ENCODE measurements at places on chromosomes 7 and 10.

GRCh38 chr7:55570218-55570873, 2.0 kb downstream of the VOPP1 start:
- DNase-seq = no peak

DNA sequence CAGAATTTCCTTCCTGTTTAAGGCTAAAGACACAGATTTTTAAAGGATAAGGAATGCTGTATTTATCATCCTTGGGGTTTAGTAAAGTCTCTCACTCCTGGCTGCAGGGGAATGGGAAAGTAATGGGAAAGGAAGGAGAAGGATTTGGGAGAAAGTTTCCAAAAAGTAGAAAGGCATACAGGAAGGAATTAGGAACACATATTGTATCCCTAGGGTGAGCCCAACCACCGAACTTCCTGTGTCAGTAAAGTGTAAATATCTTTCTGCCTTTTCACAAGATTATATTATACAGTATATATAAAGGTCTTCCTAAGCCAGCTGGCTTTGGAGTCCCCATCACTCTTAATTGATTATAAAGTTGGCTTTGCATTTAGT, 12.0 kb upstream of the UBE2D1 start:
- no peak for DNase-seq

GRCh38 chr10:30238836-30239235, 110.2 kb downstream of the MTPAP start:
- DNase-seq = no peak

DNA sequence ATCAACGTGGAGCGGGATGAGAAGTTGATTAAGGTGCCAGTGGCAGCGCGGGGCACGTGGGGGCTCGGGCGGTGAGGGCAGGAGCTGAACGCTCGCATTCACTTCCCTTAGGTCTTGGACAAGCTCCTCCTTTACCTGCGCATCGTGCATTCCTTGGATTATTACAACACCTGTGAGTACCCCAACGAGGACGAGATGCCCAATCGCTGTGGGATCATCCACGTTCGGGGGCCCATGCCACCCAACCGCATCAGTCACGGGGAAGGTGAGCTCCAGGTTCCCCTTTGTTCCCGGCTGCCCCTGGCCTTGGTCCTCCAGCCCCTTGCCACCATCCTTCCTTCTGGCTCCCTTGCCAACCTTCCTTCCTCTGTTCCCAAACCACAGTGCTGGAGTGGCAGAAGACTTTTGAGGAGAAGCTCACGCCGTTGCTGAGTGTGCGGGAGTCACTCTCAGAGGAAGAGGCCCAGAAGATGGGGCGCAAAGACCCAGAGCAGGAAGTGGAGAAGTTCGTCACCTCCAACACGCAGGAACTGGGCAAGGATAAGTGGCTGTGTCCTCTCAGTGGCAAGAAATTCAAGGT, 2.5 kb downstream of the UFSP1 start:
- DNase-seq = no peak

GRCh38 chr7:142500366-142500765, 242.5 kb upstream of the PRSS58 start:
- DNase-seq = no peak

- no peak for DNase-seq
Measured at GRCh38 chr10:121051696-121052279, 200.6 kb downstream of the WDR11 start.

- DNase-seq = no peak
Measured at GRCh38 chr7:148447221-148447849, 143.2 kb upstream of the C7orf33 start.

GRCh38 chr7:113548137-113548536, 370.7 kb downstream of the PPP1R3A start:
- DNase-seq = no peak

DNA sequence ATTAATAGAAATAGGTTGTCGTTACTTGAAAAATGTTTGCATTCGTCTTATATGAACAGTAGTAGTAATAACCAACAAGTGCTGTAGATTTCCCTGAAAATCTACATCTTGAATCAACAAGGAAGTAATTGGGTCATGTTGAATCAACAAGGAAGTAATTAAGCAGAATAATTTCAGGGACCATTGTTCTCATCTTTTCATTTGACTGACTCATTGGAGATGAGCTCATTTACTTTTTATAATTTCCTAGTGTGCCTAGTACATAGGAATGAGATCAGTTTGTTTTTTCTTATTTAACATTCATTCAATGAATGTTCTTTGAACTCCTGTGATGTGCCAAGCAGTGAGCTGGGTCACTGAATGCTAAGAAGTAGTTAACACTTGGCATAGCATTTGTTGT, 8.2 kb downstream of the CLDN12 start:
- no peak for DNase-seq

- no peak for DNase-seq
Measured at GRCh38 chr7:134676743-134677142, 30.1 kb downstream of the BPGM start.

DNA sequence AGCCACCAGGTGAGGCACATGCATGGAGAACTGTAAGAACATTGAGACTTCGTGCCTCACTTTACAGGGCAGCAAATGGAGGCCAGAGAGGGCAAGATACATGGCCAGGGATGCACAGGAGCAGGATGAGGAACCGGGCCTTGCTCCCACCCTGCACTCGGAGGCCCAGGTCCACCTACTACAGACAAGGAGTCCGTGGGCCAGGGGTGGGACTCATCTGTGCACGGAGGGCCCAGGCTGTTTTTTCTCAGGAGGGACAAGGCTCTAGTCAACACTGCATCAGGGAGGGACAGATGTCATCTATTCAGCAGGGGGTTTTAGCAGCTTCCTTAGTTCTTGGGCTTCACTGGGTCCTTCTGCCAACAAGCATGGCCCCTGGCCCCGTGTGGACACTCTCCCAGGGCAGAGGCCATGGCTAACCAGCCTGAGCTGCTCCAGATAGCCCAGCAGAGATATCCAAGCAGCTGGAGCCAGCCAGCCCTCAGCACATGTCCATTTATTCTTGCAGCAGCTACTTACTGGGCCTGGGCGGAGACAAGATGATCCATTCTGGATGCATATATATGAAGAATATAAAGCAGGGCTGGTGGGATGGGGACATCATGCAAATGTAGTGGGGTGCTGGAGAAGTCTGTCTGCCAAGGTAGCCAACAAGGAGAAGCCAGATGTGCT, 134.5 kb upstream of the RET start:
- peak; percentile 2 for DNase-seq

DNA sequence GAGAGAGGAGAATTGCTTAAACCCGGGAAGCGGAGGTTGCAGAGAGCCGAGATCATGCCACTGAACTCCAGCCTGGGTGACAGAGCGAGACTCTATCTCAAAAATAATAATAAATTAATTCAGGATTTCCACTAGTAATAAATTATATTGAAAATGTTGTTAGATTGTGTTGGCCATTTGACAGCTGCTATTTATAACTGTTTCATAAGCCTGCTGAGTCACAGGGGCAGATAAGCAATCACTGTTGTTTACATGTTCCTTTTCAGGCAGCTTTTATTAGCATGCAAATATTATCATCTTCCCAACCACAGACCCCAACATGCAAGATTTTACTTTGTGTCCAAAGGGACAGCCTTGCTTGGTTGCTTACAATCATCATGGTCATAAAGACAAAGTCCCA, 49.5 kb upstream of the ZNF138 start:
- DNase-seq = no peak

GRCh38 chr10:72445851-72446250, 91.1 kb upstream of the DNAJB12 start:
- DNase-seq = no peak

- no peak for DNase-seq
Measured at GRCh38 chr7:37287131-37287855, 161.4 kb downstream of the ELMO1 start.

DNA sequence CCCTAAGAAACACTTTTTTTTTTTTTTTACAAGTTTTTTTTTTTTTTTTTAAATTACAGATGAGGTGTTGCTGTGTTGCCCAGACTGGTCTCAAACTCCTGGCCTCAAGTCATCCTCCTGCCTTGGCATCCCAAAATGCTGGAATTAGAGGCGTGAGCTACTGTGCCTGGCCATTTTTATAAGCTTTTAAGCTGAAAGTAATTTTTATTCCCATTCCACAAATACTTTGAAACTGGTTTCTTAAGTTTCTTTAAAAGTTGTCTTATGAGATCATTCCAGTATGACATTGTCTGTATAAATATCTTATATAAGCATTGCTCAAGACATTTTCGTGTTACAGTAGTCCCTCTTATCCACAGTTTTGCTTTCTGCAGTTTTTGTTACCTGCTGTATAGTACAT, 61.4 kb upstream of the CYP26C1 start:
- no peak for DNase-seq

DNA sequence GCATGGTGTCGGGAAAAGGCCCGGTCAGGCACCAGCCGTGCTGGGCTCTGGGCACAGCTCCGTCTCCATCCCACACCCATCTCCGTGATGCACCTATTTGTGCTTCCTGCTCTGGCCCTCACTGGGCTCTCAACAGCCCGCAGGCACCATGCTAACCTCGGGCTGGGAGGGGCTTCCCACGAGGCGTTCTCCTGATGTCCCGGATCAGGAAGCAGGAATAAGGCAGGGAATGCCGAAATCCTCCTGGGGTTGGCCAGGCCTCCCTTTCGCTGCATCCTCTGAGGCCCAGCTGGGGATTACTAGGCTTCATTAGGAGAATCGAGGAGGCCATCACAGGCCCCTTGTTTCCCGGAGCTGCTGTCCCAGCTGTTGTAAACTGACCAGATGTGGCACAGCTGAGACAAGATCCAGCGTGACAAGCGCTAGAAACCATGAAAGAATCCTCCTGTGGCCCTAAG, 72.0 kb downstream of the FAM53B start:
- no peak for DNase-seq

GRCh38 chr7:41834805-41835694, 132.2 kb upstream of the INHBA start:
- DNase-seq = peak; percentile 73

DNA sequence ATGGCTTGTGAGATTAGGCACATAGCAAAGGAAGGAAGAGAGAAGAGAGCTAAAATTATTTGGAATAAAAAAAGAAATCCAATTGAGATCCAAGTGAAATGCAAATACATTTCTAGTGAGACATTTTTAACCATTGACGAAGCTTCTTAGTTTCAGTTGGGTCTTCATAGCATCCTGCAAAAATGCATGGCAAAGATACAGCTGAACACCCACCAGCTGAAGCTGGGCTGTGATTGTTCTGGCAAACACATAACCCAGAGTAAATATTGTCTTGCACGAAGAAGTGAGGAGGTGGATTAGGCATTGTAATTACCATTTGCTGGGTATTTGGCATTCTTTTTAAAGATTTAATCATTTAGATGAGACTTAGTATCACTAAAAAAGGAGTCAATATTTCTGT, 409.4 kb downstream of the GRM8 start:
- no peak for DNase-seq

- DNase-seq = no peak
Measured at GRCh38 chr10:132574783-132575319, 37.3 kb downstream of the INPP5A start.

DNA sequence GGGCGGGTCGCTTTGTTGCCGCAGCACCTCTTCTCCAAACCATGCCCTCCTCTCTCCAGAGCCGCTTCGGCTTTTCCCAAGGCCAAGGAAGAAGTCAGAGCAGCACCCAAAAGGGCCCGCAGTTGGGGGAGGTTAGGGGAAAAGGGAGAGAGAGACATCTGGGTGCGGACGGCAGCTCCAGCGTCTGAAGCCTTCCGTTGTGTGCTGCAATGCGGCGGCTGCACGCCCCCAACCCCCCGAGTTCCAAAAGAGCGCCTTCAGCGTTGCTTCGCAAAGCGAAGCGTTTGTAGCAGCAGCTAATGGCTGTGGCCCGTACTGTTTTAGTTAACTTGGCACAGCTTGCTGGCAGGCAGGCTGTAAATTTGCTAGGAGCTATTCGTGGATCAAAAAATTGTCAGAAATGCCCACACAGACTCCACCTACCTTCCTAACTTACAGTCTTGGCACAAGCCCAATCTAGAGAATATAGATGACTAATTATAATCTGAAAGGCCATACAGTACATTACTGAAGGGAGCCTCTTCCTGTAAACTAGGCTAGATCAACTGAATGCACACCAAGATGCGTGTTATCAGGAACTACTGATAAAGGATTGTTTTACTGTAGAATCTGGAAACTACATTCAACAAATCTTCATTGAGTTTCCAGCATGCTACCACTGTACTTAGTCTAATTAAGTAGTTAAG, 1.1 kb upstream of the KBTBD2 start:
- peak; percentile 34 for DNase-seq

- no peak for DNase-seq
Measured at GRCh38 chr10:70958396-70958795, 70.0 kb upstream of the PCBD1 start.

DNA sequence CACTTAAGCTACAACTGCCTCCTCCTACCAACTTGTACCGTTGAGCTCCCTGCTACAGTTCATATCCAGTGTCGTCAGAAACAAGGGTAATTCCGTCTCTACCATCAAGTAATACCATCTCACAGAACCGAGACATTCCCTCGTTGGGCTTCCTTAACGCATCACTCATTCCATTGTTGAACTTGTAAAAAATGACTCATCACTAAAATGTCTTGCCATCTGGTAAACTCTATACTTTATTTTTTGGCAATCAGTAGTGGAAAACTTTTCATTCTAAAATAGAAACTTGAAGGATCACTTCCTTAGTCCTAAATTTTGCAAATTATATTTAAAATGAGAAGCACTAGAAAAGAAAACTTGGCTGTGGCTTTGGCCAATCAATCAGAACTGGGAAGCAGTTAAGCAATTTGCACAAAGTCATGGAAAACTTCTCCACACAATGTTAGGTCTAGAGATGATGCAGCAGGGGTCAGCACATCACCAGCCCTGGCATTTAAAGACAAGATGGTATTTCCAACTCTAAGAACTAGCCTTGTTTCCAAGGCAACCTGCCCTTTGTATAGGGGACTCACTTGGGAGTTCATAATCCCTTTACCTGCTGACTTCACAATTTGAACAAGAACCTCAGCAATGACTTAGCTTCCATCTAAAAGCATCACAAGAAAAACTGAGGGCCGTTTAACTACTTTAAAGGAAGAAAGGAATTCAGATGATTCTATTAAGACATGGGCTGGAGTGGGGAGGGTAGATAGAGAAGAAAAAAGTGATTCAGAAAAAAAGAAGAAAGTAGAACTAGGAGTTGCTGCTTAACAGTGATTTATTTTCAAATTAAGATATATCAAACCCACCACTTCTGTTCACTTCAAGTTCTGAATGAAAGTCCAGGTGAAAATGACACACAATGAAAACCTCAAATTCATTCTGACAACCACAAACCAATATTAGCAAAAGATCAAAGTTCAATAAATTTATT, 288.1 kb downstream of the PARD3 start:
- peak; percentile 74 for DNase-seq

- no peak for DNase-seq
Measured at GRCh38 chr10:34643620-34644019, 171.5 kb downstream of the PARD3 start.

GRCh38 chr7:28478656-28479055, 66.3 kb downstream of the CREB5 start:
- no peak for DNase-seq

Data from AG20443 (cell line).